ENCODE measurements at places on chromosomes 13 and 19.

DNA sequence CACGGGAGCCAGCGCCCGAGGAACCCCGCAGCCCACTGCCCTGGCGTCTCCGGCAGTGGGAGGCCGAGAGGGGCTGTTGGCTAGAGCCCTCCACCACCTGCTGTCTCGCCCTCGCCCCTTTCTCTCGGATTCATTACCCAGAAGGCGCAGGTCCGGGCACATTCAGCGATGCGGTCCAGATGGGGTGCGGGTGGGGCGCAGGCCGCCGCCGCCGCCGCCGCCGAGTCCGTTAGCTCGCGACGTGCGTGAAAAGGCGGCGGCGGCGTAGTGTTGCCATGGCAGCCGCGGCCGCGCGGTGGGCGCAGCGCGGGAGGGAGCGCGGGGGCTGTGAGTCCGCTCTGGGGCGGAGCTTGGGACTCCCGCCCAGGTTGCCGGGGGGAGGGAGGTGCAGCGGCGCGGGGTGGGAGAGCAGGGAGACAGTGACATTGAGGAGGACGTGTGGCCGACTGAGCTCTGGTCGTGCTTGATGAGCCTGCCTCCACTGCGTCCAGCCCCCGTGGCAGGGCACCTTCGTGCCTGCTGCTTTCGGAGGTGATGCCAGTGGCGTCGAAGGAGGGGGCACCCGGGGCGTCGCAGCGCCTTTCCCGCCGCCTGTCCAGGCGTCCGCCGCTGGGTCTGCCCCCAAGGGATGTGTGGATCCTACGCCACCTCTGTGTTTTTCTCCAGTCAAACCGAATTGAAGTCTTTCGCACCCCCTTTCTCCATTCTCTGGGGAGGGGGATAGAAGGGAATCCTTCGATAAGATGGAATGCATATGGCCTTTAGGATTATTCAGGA, at the start of gene KATNAL1:
TSS of gene KATNAL1 (minus strand) at position 358 of the 777 bp plus-strand sequence. CDS start 23,774 bp downstream, outside the sequence.
- DNase-seq: peak; percentile 79

DNA sequence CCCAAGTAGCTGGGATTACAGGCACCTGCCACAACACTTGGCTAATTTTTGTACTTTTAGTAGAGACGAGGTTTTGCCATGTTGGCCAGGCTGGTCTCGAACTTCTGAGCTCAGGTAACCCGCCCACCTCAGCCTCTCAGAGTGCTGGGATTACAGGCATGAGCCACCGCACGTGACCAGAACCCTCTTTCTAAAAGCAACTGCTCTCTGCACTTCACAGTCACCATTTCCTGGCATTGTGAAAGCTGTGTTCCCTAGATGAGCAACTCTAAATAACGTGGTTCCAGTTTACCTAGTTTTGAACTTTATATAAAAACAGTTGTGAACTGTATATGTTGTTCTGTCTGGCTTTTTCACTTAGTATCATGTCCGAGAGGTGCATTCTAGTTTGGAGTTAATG, 152.9 kb downstream of the SIPA1L3 start:
- DNase-seq: peak; percentile 43

DNA sequence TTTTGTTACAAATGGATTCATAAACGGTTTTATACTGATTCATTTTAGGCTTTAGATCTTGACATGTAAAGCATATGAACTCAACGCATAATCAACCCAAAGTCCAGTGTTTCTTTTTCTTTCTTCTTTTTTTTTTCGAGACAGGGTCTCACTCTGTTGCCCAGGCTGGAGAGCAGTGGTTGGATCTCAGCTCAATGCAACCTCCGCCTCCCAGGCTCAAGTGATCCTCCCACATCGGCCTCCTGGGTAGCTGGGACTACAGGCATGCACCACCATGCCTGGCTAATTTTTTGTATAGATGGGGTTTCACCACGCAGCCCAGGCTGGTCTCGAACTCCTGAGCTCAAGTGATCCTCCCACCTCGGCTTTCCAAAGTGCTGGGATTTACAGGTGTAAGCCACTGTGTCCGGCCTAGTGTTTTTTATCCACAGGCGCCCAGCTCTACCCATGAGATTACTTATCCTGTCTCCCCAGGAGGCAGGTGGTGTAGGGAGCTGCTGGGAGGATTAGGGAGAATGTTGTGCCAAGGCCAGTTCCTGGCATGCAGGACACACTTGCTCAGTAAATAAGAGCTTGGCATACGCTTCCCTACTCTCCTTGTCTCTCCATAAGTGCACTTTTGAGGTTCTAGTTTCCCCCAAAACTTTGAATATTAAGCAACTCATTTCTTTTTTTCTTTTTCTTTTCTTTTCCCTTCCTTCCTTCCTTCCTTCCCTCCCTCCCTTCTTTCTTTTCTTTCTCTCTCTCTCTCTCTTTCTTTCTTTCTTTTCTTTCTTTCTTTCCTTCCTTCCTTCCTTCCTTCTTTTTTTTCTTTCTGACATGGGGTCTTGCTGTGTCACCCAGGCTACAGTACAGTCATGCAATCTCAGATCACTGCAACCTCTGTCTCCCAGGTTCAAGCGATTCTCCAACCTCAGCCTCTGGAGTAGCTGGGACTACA, 4.8 kb upstream of the CEBPA start:
- no peak for DNase-seq

DNA sequence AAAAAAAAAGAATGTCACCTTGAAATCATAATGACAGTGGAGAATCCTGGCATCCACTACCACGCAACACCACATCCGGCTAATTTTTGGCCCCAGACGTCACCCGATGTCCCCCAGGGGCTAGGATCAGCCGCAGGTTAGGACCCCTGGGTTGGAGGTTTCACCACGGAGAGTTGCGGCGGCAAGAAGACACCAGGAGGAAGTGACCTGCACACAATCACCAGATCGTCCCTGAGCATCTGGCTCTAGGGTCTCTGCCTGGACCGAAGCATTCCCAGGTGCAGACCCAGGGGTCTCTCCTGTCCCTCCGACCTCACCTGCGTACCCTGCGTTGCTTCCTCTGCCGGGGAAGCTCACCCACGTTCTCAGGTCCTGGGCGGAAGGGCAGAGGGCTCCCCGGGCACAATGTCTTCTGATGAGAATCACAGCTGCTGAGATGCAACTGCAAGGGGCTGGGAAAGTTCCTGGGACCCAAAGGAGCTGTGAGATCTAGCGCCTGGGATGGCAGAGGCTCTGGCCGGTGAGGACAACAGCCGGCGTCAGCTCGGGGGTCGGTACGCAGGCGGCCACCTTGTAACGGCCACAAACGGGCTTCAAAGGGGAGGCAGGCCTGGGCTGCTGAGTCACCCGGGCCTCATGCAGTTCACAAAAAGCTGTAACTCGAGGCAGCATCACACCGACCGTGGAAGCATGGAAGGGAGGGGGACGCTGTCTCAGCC, 111.2 kb downstream of the GADD45B start:
- no peak for DNase-seq

DNA sequence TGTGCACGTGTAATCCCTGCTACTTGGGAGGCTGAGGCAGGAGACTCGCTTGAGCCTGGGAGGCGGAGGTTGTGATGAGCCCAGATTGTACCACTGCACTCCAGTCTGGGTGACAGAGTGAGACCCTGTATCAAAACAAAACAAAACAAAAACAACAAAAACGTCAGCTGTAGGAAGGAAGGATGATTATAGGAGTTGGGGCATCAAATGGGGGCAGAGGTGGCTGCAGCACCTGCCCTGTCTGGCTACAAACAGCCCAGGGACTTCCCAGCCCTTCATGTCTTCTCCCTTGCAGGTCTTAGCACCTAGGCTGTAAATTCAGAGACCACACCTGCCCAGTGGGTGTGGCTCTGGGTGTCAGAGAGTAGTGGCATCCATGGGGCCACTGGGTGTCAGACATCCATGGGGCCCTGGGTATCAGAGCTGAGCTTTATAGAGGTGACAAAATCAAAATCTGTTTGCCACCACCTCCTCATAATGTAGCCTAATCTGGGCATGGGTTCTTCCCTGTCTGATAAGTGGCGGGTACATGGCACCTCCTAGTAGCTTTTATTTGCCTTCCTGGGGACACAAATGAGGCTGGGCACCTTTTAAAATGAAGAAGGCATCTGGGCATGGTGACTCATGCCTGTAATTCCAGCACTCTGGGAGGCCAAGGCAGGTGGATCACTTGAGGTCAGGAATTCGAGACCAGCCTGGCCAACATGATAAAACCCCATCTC, 4.7 kb upstream of the B3GNT3 start:
- DNase-seq: no peak

DNA sequence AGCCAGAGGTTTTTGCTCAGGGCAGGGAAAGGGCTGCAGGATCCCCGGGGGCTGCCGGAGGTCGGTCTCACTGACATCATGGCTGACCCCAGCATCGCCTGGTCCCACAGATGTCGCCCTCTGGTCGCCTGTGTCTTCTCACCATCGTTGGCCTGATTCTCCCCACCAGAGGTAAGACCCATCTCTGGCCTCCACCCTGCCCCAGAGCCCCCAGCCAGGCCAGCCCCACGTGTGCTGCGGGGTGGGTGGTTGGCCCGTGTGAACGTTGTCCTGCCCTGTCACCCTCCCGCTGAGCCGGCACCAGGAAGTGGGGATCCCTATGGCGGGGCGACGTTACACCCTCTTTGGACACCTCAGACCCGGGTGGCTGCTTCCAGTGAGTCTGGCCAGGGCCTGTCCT, 906 bp downstream of the FXYD5 start:
- peak; percentile 62 for DNase-seq

- no peak for DNase-seq
Measured at GRCh38 chr13:34543836-34544235, 398.2 kb upstream of the NBEA start.

- no peak for DNase-seq
Measured at GRCh38 chr19:18273561-18274218, 562 bp downstream of the IQCN start.

DNA sequence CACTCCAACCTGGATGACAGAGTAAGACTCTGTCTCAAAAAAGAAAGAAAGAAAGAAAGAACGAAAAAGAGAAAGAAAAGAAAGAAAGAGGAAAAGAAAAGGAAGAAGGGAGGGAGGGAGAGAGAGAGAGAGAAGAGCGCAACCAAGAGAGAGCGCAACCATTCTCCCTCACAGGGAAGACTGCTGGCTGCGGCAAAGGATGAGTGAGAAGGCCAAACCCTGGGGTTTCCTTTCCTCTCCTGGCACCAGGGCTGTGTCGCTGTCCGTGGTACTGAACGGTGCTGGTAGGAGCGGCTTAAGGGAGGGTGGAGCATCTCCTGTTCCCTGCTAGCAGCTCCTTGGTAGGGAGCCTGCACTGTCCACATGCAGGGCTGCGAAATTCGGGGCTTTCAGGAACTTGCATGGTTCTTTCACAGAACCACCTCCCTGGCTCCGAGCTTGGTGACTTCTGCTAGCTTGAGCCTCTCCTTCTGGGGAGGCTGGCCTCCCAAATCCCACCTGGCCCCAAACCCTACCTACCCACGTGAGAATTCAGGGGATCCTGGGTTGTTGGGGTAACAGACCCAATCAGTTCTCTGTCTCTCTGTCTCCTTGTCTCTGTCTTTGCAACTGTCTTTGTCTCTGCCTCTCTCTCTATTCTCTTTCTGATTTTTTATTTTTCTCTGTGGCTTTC, 51.1 kb upstream of the ZNRF4 start:
- peak; percentile 84 for DNase-seq

GRCh38 chr19:2806736-2807378, 12.8 kb upstream of the ZNF554 start:
- no peak for DNase-seq

DNA sequence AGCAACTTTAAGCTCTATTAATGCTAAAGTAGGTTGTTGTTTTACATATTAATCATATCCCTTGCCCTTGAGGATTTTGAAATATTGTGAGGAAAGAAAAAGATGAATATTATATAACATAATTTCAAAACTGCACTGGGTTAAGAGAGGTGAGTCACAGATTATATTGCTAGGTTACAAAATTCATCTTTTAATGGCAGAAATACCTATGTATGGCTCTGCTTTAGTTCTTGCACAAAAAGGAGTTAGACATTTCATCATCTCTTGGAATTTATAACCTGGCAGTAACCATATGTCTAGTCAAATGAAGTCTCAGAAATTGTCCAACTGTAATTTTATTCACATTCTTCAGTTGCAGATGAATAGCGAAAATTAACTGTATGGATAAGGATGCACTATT, 2041.1 kb downstream of the OLFM4 start:
- no peak for DNase-seq

GRCh38 chr13:32824675-32825074, 191.5 kb upstream of the KL start:
- no peak for DNase-seq

- DNase-seq: peak; percentile 83
Measured at GRCh38 chr19:2476451-2477140, 669 bp downstream of the GADD45B start.

DNA sequence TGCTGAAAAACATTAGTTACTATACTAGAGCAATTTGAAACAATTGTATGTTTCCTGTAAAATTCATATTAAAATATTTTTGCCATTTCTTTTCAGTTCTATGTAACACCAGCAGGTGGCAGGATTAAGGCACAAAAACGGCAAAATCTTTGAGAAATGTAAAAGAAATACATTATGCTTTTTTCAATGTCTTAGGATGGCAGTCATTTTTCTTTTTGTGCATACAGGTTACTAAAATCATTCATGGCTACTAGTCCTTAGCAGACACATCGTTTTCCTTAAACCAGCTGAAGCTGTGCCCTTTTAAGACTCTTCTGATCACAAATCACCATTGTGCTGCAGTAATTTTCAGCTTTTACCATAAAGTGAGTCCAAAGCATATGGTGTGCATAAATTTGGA, 800.7 kb upstream of the SLITRK5 start:
- no peak for DNase-seq

- DNase-seq: no peak
Measured at GRCh38 chr13:112775791-112776279, 86.0 kb downstream of the ATP11A start.

GRCh38 chr13:30256713-30257467, 50.5 kb downstream of the KATNAL1 start:
- DNase-seq: no peak

DNA sequence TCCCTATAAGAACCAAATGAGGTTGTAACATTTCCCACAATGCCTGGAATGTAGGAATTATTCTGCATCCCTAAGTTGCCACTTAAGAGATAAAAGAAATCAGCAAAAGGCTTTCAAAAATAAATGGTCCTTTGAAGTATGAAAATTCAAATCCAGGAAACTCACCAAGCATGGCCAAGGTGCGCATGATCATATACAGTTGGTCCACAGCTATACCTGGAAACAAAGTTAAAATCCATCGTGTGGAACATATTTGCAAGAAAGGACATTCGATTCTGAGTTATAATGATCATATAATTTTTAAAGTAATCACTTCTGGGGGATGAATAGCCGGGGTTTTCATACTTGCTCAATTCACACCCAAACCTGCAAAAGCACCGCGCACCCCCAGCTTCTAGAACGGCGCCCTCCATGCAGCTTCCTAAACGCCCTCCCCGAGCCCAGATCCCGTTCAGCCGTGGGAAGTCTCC, 525 bp downstream of the CARS2 start:
- DNase-seq: no peak

- DNase-seq: no peak
Measured at GRCh38 chr13:97339988-97340749, 93.8 kb upstream of the RAP2A start.

GRCh38 chr13:40982772-40983171, 36.3 kb downstream of the ELF1 start:
- peak; percentile 55 for DNase-seq

DNA sequence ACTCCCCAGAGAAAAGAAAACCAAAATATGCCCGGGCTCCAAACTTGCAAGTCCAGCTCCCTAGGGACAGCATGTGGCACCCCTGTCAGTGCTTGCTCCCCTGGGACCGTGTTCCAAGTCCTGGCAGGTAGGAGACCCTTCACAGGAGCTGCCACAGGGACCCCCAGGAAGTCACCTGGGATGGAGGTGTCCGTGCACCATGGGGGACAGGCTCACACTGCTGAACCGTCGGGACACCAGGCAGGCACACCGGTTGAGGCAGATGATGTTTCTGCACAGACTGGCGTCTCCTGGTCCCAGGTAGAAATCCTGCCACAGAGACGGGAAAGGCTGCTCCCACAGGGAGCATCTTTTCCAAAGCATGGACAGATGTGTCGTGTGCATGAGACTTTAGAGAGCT, 11.7 kb upstream of the PROZ start:
- no peak for DNase-seq
